Osteocyte (in vitro differentiated cells): ENCODE measurements at places on chromosomes 7 and 10. TPM values are rescaled to one million over a fixed set of nuclear protein-coding genes. Genes with fewer than 3 reads are reported as not detected.

The EVX1 gene
- not detected in 2 replicates for total RNA-seq

The POLL gene
- total RNA-seq: 35.0 and 36.8 TPM in 2 replicates

The KLLN gene
- 0.39 and 0.46 TPM in 2 replicates for total RNA-seq

GRCh38 chr10:116132780-116133399, 140.1 kb downstream of the GFRA1 start:
- peaks cover 6% of the 10 kb centered on the region for H3K36me3 ChIP-seq
- peak; percentile 54 for DNase-seq
- H3K4me3 ChIP-seq: no peak overlapping the region
- H3K27me3 ChIP-seq: no peaks in the 10 kb centered on the region
- no peak overlapping the region for H3K27ac ChIP-seq
- no peaks in the 10 kb centered on the region for H3K4me1 ChIP-seq

The MBL2 gene
- total RNA-seq: not detected in 2 replicates

GRCh38 chr7:104074529-104074928, 85.1 kb upstream of the RELN start:
- DNase-seq: no peak
- no peaks in the 10 kb centered on the region for H3K4me1 ChIP-seq

The AKR1C4 gene
- total RNA-seq: not detected in 2 replicates
